RPMI7951 (cell line): ENCODE measurements at places on chromosomes 12 and 14.
A peak's percentile ranks its signal among the peaks of the same experiment; 100 is the strongest.

GRCh38 chr12:88400302-88400701, 180.0 kb downstream of the KITLG start:
- DNase-seq: no peak

GRCh38 chr12:52442600-52443061, 8.5 kb upstream of the KRT75 start:
- DNase-seq: peak; percentile 57

GRCh38 chr14:91065266-91065665, 4.8 kb upstream of the RPS6KA5 start:
- DNase-seq: no peak

GRCh38 chr14:102776761-102777710, at the start of gene TRAF3:
TRAF3 (plus strand) TSS chr14:102777449; CDS start chr14:102870202, 92,753 bp downstream.
- peak; percentile 73 for DNase-seq

GRCh38 chr12:40566271-40566670, 126.0 kb upstream of the CNTN1 start:
- no peak for DNase-seq

- no peak for DNase-seq
Measured at GRCh38 chr14:59037620-59038019, 150.8 kb upstream of the DAAM1 start.

GRCh38 chr14:71460091-71460490, 472.1 kb upstream of the RGS6 start:
- no peak for DNase-seq

GRCh38 chr12:88433997-88434703, 146.1 kb downstream of the KITLG start:
- DNase-seq: no peak

- DNase-seq: no peak
Measured at GRCh38 chr14:82447586-82447985, 913.9 kb upstream of the SEL1L start.

- DNase-seq: no peak
Measured at GRCh38 chr12:94208622-94208966, 60.2 kb downstream of the PLXNC1 start.

DNA sequence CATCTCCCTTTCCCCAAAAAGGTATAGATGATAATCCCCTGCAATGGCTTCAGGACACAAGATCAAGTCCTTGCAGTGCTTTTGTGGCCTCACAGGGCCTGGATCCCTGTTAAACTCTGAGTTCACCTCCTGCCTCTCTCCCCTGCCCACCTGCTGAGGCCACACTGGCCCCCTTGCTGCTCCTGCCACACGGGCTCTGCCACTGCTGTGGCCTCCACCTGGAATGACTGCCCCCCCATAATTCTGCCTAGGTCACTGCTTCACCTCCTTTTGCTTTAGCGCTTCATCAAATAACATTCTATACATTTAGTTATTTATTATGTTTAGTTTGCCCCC, 653 bp upstream of the IFI27 start:
- no peak for DNase-seq

DNA sequence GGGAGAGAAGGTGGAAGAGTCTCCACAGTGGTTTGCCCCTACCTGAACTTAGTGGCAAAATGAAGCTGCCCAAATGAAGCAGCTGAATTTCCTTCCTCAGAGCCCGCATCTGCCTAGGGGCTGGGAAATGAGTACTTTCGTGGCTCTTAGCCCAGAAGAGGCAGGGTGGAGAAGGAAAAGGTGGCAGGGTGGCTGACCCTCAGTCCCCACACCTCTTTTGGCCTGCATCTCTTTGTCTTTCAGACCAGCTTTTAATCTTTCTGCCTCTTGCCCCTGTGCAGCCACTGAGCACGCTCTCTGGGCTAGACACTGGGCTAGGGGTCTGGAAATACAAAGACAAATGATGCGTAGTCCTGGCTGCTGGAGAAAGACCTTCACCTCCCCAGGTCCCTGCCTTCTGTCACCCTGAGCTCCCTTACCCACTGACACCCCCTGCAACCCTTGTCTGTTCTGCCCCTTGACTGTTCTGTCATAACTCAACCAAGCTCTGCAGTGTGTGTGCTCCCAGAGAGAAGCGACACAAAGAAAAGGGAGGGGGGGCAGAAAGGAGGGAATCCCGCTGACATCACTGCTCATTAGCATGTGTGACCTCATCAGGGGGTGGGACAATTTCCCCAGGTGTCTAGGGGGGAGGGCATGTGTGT, 371 bp upstream of the REM2 start:
- DNase-seq: no peak

DNA sequence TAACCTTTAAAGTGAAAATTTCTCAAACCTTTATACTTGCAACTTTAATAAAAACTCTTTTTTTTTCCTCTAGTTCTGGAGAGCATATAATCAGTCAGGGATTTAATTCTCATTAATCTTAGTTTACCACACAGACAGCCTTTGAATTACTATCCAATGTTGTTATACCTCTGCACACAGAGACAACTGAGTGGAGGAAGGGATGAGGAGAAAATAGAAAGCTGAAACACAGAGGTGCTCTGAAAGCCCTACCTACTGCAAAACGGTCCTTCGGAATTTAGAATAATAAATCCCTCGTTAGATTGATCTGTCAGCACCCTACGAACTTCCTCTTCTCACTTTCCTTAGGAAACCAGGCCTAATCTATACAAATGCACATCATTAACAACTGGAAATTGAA, 122.1 kb downstream of the STXBP6 start:
- no peak for DNase-seq

DNA sequence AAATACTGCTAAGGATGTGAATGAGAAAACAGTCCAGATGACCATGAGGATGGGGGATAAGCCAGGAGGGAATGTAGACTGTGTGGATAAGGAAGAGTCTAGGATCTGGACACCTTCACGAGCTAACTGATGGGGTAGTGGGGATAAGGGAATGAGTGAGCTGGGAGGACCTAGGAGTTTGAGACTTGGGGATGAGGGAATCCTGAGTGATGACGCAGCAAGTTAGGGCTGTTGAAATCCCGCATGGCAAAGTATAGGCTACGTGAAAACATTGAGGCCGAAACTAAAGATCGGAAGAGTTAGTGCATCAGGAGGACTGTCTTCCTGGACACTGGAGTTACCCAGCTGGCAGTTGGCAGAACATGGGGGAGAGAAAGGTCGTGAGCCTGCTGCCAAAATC, 129.2 kb upstream of the EEA1 start:
- DNase-seq: no peak

DNA sequence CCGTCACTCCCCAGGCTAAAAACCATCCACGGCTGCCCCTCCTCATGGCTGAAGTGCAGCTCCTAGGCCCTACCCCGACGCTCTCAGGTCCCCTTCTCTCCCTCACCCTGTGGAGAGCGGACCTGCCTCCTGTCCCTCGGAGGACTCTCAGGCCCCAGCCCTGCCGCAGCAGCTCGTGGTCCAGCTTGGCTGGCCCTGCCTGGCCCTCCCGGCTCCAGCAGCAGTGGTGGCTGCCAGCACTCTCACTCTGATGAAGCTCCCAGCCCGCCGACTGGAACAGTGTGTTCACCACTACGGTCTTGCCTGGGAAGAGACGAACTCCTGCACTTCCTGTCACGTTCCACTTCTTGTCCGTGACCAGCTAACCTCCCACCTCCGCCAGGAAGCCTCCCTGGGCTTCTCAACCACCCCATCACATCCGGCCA, 11.1 kb downstream of the BAG5 start:
- DNase-seq: no peak

DNA sequence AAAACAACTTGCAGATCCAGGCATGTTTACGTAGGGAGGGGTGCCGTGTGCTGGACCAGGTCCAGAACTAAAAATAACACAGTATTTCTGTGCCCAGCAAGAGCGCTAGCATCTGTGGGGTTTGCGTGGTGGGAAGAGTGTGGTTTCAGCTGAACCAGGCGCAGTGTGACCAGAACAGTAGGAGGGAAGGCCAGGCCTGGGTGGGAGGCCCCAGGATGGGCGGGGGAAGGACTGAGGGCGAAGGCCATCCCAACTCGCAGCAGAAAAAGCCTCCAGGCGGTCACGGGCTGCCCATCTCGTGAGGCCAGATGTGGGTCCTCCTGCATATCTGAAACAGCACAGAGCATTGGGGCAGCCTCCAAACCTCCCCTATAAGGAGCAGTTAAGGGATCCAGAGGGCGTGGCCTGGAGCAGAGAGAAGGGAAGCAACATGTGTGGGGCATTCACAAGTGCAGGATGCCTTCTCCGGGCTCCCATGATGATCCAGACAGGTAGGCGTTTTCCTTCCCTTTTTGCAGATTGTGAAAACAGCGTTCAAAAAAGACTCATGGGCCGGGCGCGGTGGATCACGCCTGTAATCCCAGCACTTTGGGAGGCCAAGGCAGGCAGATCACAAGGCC, 17.8 kb upstream of the CD9 start:
- DNase-seq: peak; percentile 99

DNA sequence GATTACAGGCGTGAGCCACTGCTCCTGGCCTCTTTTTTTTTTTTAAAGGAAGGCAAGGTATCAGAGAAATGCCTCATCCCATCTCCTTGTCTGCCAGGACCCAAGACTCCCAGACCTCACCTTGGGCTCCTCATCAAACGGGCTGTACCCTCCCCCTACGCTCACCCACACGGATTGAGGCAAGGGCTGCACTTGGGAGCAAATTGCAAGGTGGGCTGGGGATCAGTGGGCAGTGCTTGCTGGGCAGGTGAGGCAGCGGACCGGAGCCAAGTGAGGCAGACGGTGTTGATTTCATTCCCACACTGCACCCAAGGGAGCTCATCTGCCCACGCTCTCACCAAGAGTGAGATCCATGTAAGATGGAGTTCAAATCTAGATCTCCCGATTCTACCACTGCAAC, 41.0 kb upstream of the DICER1 start:
- DNase-seq: no peak

GRCh38 chr12:77160931-77161330, 95.6 kb upstream of the E2F7 start:
- DNase-seq: no peak

DNA sequence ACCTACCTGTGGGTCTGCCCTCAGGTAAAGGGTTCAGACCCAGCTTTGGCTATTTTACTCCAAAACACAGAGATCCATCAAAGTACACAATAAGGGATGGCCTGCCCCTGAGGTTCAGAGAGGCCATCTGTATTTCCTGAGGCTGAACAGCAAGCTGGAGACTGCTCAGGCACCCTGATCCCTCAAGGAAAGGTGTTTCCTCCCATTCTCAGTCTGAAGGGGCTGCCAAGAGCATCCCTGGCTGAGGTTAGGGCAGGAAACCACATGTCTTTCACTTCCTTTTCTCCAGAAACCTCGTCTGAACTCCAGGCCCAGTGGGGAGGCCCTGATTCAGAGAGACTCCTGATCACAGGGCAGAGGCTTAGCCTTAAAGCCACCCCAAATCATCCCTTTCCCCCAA, 1.5 kb downstream of the RILPL1 start:
- DNase-seq: peak; percentile 29

- DNase-seq: no peak
Measured at GRCh38 chr12:70551731-70552130, 85.5 kb downstream of the PTPRB start.

- no peak for DNase-seq
Measured at GRCh38 chr14:72546344-72547016, 347.4 kb downstream of the DPF3 start.

DNA sequence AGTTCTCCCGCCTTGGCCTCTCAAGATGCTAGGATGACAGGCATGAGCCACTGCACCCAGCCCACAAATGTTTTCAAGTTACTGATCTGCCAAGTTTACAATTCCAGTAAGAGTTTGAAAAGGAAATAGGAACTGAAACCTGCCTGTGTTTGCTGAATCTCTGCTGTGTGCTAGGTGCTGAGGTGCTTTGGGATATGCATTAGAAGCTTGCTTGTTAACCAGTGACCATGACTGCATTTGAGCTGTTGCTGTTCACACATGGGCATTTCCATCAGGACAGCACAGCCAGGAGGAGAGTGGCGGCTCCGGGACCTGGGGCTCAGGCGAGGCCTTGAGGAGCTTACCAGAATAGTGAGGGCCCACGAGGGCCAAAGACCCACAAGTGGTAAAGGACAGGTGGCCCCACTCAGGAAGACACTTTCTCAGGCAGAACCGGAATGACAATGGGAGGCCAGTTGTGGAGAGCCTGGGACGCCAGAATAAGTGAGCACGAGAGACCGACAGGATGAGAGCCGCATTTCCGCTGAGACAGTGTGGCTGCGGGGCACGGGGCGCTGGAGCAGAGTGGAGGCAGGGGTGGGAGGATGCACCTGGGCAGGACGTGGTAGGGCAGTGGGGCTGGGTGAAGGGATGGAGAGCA, 54.5 kb upstream of the MMP17 start:
- no peak for DNase-seq

GRCh38 chr12:52531566-52532300, 11.5 kb upstream of the KRT5 start:
- no peak for DNase-seq

GRCh38 chr14:25484235-25484634, 434.3 kb upstream of the STXBP6 start:
- DNase-seq: no peak

GRCh38 chr14:58718226-58719205, 80.8 kb downstream of the DACT1 start:
- no peak for DNase-seq

DNA sequence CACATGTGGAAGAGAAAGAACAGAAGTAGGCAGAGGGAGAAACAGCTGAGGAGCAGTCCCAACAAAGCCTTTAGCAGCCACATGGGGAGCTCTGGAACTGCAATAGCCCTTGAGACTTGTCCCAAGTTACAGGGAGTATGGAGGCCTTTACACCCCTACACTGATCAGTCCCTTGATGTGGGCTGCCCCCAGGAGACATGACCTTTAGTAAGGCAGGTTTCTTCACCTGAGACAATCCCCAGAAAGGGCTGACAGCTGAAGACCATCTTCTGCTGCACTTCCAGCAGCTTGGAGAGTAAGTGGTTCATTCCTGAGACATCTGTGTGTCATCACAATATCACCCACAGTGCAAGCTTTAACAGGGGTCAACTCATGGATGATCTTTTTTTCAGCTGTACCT, 8.6 kb upstream of the SNAPC1 start:
- DNase-seq: no peak

DNA sequence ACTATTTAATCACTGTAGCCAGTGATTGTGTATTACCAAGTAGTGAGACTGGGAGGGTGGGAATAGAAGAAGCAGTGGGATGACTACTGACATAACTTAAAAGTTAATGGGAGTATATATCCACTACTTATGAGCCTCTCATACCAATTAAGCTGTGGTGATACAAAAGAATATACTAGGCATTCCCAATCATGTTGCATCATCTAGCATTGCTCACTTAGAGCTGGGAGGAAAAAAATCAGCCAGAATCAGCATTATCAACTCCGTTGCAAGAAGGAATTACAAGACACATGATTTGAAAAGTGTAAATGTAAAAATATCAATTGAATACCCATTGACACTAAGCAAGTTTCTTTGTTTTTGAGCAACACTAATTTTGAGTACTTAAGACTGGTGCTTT, 745 bp upstream of the PPP1R36 start:
- DNase-seq: no peak
